ENCODE measurements at places on chromosomes 16 and 17.

GRCh38 chr16:55645986-55646385 lies 9.8 kb upstream of the SLC6A2 start:
- DNase-seq = no peak

DNA sequence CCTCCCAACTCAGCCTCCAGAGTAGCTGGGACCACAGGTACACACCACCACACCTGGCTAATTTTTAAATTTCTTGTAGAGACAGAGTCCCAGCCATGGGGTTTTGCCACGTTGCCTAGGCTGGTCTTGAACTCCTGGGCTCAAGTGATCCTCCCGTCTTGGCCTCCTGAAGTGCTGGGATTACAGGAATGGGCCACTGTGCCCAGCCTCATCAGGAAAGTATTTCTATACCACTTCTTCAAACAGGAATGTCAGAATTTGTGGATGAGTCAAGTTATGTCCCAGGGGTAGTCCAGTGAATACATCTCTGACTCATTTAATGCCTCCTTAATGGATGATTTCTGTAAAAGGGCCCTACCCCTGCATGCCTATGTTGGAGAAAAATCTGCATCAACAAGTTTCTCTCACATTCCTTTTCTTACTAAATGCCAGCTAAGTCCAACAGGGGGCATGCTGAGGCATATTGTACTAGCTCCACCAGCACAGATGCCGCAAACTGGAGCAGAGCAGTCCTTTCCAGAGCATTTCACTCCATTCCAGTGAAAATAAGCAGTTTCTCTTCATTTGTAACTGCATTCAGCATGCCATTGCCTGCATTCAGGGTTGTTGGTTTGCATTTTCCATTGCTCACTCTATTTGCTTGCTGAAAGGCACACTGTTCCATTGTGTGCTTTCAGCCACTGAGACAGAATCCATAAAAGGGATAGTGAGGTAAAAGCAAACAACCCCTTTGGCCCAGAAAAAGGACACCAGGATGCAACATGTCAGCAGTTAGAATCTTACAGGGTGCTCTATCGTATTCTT lies 5.3 kb upstream of the CAVIN1 start:
- no peak for DNase-seq

GRCh38 chr17:18964550-18964949 lies 12.6 kb downstream of the SLC5A10 start:
- DNase-seq = no peak

- no peak for DNase-seq
Measured at GRCh38 chr17:73142872-73143381, 21.9 kb upstream of the SSTR2 start.

DNA sequence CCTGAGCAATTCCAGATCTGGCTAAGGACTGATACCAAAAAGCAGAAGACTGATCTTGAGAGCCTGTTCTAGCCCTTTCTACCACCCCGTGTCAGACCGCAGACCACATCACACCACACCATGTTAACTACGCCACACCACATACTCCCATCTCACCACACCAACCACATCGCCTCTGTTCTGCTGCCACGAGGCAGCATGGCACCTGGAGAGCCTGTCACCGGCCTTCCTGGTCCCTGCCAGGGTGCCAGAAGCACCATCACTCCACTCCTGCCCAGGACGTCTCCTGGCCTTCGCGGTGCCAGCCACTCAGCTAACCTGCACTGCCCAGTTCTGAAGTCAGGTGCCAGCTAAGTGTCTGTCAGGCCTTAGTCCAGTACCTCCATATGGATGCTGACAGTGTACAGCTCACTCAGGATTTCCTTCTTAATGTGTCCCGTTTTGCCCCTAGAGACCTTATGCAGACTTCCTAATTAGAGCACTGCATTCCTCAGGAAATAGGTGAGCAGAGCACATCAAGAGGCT lies 37.2 kb upstream of the BCAR1 start:
- peak; percentile 27 for DNase-seq

GRCh38 chr17:35578929-35579432 lies 610 bp upstream of the PEX12 start:
- DNase-seq = no peak

DNA sequence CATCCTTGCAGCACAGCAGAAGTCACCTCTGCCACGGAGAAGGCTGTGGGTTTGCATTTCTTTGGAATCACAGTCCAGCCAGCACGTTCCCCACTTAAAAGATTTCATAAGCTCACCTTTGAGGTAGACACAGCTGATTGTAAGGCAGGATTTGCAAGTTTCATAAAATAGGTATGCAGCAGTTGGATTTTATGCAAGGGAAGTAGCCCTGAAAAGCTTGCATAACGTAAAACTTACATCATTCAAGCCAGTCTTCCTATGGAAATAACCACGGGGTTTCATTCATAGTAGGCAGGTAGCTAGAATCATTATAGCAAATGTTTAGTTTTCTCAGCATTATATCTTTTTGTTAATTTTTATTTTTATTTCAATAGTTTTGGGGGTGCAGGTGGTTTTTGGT lies 49.8 kb upstream of the ARHGAP44 start:
- no peak for DNase-seq

- no peak for DNase-seq
Measured at GRCh38 chr16:68273896-68274295, 9.6 kb downstream of the SLC7A6 start.

GRCh38 chr16:75745242-75745641 lies 19.0 kb upstream of the CPHXL start:
- no peak for DNase-seq

DNA sequence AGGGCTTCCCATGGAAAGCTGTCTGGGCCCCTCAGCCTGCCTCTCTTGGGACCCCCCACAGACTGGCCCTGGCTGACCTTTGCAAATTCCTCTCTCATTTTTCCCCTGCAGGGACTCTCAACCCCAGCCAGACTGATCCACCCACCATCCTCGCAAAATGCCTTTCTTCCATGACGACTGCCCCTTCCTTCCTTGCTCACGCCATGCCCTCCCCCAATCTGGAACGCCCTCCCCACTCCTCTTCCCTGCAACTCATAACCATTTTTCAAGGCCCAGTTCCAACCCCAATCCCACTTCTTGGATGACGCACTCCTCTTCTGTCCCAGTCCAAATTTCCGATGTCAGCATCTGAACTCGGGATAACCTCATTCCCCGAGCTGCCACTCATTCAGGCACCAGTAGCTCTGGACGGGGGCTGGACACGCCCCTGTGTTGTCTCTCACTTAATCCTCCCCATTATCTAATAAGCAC lies 1.3 kb upstream of the DNAI2 start:
- DNase-seq = no peak

DNA sequence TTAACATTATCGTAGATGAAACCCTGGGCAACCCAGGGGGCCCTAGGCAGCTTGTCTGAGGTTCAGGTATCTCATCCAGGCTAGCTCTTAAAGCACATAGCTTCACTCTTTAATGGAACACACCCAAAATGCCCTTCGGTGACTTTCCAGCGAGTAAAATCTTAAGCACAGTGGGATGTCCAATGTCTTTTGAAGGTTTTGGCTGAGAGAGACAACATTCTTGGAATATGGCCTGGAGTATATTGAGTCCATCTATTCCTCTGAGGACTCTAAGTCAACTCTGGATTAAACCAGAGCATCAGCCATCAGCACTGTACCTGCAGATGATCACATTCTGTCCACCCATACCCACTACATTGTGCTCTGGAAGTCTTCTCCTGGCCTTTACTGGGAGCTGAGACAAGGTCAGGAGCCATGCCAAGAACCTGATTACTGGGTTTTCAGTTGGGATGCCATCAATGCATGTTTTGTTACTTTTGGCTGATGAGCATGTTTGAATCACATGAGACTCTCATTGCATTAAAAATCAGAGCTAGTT lies 63.4 kb upstream of the CDH11 start:
- DNase-seq = no peak

- DNase-seq = no peak
Measured at GRCh38 chr17:41624208-41625101, at the start of gene KRT17. KRT17 (minus strand) TSS chr17:41624575; CDS start chr17:41624509, 66 bp downstream.

DNA sequence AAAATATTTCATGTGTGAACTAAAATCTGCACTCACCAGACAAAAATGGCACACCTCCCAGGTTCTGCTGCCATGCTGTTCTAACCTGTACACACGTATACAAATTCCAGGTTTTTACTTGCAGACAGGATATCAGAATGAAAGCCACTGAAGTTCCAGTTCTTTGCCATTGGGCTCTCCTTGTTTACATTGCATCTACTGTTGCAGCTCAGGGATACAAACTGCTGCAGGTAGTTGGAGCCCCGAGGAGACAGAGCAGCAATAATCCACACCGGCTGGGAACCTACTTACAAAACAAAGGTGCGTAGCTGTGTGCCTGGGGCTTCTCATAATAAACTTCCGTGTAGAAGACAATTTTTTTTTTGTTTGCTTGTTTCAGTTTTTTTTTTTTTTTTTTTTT lies 59.6 kb downstream of the HAPSTR1 start:
- DNase-seq = no peak

- no peak for DNase-seq
Measured at GRCh38 chr17:17387498-17388362, 84.6 kb downstream of the NT5M start.

DNA sequence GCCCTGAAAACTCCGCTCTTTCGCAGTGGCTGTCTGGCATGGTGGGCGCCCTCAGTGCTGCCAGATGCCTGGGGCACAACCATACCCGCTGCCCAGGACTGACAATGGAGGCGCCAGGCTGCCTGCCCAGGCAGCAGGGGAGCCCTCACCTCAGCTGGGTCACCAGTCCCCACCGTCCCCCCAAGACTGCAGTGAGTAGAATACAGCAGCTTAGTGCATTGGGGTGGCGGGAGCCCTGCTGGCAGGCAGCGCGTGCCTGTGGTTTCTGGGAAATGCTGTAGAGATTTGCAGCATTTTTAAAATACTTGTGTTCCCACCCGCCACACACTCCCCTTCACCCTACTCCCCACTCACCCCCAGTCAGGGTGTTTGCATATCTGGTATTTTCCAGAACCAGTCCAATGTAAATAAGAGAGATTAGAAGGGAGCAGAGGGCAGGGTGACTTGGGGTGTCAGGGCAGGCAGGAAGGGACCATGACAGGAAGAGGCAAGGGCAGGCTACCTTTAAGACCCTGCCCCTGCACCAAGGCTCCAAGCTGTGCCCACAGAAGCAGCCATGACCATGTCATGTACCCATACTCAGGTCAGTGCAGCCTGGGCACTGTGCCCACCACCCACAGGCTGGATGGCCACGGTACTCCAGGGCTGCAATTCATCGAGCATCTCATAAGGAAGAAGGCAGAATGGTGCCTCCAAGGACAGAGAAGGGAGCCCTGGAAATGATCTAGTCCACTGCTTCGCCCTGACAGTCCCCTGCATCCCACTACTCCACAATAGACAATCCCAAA lies 21.5 kb downstream of the MYO18A start:
- no peak for DNase-seq

DNA sequence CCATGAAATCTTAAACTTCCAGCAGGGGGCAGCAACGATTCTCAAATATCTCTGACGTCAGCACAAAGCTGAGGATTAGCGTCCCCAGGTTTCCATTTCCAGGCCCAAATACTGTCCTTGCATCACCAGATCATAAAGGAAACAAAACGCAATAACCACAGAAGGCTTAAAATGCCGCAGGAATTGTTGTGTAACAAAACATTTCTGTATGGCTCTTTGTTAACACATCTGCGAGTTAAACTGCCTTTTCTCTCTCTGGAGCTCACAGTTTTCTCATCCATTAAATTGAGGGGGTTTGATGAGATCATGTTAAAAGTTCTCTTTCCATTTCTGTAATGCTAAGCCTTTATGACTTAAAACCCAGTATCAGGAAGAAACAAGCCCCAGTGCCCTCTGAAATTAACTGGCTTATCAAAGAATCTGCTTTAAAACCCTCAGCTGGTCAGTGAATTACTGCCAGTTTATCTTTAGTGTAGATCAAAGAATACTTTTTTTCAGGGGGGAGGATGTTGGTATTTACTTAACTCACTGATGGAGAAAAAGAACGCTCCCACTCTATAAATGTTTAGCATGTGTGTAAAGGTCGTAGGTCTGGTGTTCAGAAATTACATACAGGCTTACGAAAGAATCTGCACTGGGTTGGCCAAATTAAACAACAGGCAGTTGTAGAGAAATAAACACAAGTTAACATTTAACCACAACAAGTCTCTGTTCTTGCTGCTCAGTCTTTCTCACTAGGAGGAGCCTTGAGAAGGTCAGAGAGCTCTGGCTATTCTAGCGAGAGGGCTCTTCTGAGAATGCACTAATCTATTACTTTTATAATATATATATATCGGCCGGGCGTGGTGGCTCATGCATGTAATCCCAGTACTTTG lies 10.6 kb upstream of the TERF2 start:
- DNase-seq = peak; percentile 43

GRCh38 chr17:62757500-62757951 lies 50.6 kb downstream of the MARCHF10 start:
- no peak for DNase-seq

GRCh38 chr16:11634312-11634711 lies 33.9 kb upstream of the SNN start:
- no peak for DNase-seq

DNA sequence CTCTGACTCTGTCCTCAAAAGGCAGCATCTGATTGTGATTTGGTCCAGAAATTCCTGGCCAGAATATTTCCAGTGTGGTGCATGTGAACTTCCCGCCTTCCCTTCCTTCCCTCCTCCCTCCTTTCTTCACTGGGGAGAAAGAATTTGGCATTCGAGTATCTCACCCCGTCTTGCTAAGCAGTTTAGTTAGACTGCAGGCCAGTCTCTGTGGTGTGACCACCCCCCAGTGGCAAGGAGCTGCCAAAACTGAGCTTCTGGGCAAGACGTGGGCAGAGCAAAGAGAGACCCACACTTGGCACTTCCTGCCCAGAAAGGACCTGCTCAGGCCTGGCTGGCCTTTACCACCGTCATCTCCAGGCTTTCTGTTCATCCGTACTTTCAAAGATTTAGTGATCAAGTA lies 36.4 kb downstream of the SNX20 start:
- DNase-seq = peak; percentile 32

- DNase-seq = no peak
Measured at GRCh38 chr17:45936610-45937009, 42.3 kb downstream of the MAPT start.

- peak; percentile 81 for DNase-seq
Measured at GRCh38 chr17:82863941-82864712, 24.3 kb upstream of the ZNF750 start.

DNA sequence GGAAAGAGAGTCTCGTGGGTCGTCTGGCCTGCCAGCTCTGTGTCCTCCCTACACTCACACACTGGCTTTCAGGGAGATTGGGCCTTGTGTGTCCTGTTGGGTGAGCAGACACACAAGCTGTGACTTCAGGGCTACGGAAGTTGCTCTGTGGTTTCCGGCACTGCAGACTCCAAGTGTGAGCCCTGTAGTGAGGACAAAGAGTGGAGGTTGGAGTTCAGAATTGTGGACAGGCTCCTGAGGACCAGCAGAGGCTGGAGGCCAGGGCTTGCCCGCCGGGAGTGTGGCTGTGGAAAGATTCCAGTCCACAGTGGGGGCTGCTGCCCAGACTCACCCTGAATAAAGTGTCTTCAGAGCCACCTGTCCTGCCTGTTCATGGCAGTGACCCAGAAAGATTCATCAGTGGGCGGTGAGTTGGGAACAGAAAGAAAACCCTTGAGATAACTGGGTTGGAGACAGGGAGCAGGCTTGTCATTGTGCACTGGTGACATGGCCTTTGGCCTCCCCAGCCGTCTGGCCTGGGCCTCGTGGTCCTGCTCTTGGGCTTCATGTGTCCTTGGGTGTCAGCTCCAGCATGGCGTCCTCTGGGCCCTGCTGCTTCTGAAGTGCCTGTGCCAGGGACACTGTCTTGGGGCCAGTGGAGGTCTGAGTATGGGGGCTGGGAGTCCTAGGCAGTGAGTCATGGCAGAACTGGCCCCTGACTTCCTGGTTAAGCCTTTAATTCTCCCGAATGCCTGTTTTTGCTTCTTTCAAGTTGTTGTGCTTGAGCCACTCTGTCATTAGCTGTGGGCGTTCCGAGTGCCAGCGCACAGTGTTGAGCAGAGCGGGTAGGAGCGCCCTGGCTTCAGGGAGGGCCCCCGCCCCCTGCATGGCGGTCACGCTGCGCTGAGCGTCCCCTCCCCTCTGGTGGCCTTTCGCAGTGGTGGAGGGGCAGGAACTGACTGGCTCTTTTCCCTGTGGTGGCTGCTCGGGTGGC lies 19.9 kb upstream of the ZNF750 start:
- DNase-seq = peak; percentile 29

All from activated CD4-positive, alpha-beta T cell treated with anti-CD3 and anti-CD28 coated beads for 1 hour (primary cell).